ENCODE measurements at places on chromosomes 5 and 9.

GRCh38 chr5:171495122-171495700, 75.8 kb downstream of the FGF18 start:
- no peak for DNase-seq

GRCh38 chr5:170639221-170639925, 135.6 kb downstream of the KCNIP1 start:
- no peak for DNase-seq

DNA sequence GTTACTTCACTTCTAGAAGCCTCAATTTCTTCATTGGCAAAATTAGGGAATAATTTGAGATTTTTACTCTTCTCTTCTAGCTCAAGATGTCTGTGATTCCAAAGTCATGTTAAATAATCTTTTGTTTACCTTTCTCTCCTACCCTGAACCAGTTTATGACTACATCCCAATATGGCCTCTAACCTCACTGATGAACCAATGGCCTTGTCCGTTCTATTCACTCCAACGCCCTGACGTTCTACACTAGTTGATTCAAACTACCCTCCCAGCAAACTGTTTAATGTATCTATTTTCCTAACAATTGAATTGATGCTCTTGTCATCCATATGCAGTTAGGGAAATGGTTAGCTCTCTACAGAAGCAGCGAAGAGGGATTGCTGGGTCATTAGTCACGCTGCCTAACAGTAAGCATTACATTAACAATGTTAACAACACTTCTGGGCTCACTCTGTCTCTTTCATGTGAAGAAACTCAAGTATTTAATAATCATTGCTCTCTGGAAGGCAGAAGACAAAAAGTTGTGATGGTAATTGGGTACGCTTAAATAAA, 38.0 kb downstream of the RAPGEF1 start:
- no peak for DNase-seq

DNA sequence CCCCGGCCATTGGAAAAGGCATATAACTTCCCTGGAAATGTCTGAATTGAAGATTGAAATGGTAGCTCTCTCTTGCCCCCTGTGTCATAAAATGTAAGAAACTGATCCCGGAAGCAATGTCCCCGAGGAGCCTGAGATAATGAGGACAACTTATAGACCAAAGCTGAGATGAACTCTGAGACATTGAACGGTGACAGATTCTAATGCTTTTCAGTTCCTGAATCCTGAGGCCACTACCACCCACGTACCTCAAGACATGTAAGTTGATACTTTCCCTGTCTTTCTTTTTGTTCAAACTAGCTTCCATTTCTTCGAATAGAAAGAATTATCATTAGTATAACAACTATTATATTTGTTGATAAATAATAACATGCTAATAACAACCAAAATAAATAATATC, 51.0 kb downstream of the KIF4B start:
- no peak for DNase-seq

GRCh38 chr5:158958021-158958994, 141.4 kb downstream of the EBF1 start:
- DNase-seq = no peak

DNA sequence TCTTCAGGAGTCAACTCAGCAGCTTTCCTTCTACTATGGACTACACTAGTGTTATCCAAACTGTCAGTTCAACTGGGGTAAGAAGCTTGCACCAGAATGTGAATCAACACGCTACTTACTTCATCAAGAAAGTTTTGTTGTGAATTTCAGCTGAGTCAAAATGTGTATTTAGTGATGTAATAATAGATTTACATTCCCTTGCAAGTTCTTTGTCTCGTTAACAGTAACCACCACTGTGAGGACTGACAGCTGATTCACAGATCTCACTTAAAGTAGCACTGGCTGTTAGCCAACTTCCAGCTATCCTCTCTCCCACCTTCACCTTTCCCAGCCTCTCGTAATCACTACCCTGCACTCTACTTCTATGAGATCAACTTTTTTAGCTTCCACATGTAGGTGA, 445.3 kb downstream of the NTRK2 start:
- DNase-seq = no peak

- no peak for DNase-seq
These were observed 22.5 kb downstream of the PPP3R2 start for GRCh38 chr9:101572316-101572715.

- DNase-seq = no peak
These were observed 758.2 kb downstream of the TLE1 start for GRCh38 chr9:80931163-80931562.

GRCh38 chr5:124659798-124660197, 86.6 kb downstream of the ZNF608 start:
- DNase-seq = no peak

GRCh38 chr5:88813244-88813643, 69.7 kb downstream of the MEF2C start:
- DNase-seq = no peak

- DNase-seq = no peak
These were observed 92.5 kb downstream of the ATPSCKMT start for GRCh38 chr5:10157085-10157669.

DNA sequence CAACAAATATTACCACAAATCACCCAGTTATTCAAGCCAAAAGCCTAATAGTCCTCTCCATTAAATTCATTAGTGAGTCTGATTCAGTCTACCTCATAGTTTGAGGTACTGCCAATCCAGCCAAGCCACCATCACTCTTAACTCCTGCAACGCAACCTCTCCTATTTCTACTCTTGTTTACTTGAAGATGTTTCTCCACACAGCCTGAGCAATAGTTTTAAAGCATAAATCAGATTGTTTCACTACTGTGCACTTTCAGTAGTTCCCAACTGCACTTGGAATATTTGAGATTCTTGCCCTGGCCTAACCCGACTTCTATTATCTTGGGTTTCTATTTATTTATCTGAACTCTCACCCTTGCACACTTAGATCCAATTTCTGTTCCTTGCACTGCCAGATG, 85.5 kb downstream of the YIPF5 start:
- DNase-seq = no peak

DNA sequence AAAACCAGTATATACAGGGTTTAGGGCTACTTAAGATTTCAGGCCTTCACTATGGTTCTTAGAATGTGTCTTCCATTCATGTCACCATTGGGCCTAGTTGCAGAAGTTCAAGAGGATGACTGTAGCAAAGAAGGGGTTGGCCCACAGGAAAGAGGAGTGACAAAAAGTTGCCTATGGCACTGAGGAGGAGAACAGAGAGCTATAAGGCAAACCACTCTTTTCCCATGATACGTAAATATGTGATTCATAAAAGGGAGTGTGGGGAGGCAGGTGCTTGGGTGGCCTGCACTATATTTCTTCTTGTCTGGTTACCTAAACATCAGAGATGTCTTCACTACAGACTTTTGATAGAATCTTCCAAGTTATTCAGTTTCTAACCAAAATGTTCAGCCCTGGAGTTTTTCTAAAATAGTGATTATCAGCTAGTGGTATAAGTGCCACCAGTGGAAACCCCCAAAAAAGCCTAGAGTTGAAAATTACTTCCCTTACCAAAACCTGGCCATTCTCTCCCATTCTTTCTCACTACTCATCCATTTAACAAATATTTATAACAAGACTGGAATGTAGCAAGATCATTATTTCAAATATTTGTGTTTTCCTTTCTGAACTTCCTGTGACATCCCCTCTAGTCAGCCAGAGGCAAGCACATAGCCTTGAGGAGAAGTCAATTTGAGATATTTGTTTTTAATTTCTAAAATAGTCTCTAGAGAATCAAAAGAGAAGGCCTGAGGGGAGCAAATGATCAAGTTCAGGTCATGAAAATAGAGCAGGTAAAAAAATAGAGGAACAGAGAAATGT, 367.4 kb downstream of the EFNA5 start:
- DNase-seq = no peak

DNA sequence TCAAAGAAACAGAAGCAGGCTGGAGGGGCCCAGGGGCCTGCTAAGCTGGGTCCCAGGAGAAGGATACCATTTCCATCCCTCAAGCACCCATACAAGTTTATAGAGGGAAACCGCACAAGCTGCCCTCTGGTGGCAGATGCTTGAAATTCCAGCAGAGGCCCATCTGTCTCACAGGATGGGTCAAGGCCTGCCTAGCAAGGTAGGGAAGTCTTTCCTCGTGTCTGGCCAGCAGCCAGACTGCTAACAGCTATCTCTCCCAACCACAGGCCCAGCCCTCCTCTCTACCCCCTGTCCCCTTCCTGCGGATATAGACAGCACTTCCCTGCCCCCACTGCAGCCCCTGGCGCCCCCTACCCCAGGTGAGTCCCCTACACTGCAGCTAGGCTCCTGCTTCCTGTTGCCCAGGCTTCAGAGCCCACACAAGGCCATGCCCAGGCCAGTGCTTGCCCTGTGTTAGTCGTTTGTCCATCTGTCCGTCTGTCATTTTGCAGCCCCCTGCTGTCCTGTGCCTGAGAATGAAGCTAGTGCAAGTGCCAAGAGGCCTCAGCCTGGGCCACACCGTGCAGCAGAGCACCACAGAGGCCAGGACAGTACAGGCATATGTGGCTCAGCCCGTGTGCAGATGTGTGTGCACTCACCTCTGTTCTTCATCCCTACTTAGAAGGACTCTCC, 26.2 kb downstream of the TCF7 start:
- no peak for DNase-seq

DNA sequence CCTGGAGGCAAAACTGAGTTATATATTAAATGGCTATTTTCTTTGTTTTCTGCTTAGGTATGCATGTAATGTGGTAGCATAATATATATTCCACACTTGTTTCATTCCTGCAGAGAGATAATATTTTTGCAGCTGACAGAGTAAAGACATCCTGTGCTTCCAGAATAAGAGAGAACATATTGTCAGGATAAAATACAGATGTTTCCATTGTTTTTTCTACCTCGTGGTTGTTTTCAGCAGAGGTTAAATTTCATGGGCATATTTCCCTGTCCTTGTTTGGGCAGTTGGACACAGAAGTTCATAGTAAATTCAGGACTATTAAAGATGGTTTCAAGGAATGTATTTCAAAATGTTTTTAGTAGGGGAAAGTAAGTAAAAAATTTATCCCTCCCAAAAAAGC, 47.6 kb upstream of the MEGF10 start:
- no peak for DNase-seq

- DNase-seq = peak; percentile 5
These were observed 29.7 kb downstream of the SLC25A25 start for GRCh38 chr9:128097543-128098296.

GRCh38 chr5:151659001-151659754, 27.5 kb downstream of the SPARC start:
- DNase-seq = peak; percentile 46

DNA sequence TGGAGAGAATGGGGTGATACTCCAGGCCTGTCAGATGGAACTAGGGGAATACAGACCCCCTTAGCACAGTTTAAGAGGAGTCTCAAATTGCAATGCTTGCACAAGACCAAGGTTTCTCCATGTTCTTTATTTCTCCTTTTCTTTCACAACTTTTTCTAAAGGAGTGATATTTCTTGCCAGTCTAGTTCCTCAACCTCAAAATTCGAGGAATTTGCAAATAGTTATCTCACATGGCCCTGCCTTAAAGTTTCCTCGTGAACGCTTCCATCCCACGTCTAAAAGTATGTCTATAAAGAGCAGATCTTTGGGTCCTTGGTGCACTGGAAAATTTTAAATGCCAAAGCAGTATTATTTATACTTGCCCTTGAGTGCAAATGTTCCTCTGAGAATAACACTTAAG, 373.8 kb upstream of the KLF4 start:
- no peak for DNase-seq

DNA sequence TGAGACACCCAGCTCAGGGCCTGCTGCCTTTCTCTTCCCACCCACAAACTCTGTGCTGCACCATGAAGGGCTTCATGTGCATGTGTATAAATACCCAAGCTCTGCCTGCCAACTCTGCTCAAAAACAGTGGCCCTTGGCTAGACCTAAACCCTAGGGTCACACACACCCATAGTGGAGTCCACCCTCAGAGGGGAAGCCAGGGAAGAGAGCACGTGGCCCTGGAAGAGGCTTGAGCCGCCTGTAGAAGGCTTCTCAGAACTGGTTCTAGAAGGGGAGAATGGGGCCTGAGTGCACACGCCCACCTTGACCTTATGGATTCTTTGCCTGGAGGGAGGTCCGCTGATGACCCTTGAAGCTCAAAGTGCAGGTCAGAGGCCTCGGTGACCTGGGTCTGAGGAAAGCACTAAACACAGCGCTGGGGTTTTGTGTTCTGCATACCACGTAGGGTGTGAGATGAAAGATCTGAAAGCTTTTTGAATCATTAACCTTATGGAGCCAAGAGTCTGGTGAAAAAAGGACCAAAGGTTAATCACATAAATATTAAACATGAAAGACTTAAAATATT, 60.6 kb downstream of the CYFIP2 start:
- DNase-seq = no peak

- no peak for DNase-seq
These were observed 44.9 kb downstream of the PFDN1 start for GRCh38 chr5:140258016-140258415.

- no peak for DNase-seq
These were observed 63.5 kb downstream of the ZNF354C start for GRCh38 chr5:179123491-179124272.
